ENCODE measurements at places on chromosomes 2 and 18.

DNA sequence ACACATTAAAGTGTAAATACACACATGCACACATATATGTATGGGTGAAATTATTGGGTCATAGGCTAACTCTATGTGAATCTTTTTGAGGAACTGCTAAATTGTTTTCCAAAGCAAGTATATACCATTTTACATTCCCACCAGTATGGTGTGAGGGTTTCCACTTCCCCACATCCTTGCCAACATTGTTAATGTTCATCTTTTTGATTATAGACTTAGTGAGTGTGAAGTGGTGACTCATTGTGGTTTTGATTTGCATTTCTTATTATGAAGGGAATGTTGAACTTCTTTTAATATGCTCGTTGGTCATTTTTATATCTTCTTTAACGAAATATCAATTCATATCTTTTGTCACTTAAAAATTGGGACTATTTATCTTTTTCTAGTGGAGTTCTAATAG is 181.8 kb upstream of the GCFC2 start:
- no peak for DNase-seq

GRCh38 chr2:69829256-69830044 is at the start of gene GMCL1:
TSS of gene GMCL1 (plus strand) at chr2:69829660. CDS start at chr2:69829893, 233 bp downstream.
- DNase-seq: peak; percentile 99

GRCh38 chr18:62664414-62664813 is 50.9 kb upstream of the PHLPP1 start:
- no peak for DNase-seq

- DNase-seq: no peak
These were observed 129.0 kb downstream of the EVA1A start for GRCh38 chr2:75431763-75432162.

- DNase-seq: no peak
These were observed 73.8 kb downstream of the CAVIN2 start for GRCh38 chr2:191773136-191773535.

DNA sequence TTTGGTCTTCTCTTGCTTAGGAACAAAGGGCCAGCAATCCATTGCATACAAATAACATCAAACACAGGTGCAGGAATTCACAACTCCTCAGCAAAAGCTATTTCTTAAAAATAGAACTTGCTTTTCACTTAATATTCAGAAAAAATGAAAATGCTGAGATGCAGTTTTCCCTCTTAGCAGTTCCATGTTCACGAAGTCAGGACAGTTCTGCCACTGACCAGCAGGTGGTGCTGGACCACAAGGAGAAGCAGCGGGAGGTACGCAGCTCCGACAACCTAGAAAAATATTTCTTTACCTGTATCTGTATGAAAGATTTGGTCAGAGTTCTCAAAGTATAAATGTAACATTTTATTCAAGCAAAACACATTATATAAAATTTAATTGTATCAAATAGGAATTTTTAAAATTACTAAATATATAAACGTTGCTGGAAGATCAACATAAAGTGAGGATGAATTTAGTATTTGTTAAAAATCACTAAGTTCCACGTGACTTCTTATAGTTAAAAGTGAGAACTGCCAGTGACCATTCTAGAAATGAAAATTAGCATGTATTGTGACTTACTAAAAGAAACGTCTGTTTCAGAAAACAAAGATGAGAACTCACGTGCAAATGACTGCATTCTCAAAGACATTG is 48.8 kb downstream of the ADNP2 start:
- DNase-seq: peak; percentile 79

DNA sequence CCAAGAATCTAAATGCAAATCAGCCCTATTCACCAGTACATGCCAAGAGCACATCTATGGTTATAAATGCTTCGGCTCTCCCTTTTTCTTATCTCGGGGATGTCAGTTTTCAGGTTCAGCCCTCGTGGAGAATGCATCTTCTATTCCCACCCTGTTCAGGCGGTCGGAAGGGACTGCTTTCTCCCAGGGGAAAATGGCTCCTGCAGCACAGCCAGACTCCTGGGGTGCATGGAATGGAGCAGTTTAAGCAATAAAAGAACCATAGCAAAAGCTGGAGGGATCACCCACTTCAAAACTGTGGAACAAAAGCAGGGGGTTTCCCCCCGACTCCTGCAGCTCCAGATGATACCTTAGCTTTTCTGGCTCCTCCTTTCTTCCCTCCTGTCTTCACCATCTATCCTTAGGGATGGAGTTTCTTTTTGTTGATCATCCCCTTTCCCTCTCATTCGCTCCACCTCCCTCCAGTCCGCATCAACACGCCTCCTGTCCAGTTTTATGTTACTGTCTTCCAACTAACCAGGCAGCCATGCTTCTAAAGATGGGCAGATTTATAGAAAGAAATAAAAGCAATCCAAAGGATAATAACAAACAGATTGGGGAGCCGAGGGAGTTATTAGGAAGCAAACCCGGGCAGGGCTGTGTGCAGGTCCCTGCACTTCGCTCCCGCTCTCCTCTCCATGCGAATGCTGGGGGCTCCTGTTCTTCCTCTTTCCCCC is 356.2 kb upstream of the SMIM21 start:
- DNase-seq: no peak

GRCh38 chr2:198309673-198310280 is 505.4 kb downstream of the PLCL1 start:
- peak; percentile 72 for DNase-seq

DNA sequence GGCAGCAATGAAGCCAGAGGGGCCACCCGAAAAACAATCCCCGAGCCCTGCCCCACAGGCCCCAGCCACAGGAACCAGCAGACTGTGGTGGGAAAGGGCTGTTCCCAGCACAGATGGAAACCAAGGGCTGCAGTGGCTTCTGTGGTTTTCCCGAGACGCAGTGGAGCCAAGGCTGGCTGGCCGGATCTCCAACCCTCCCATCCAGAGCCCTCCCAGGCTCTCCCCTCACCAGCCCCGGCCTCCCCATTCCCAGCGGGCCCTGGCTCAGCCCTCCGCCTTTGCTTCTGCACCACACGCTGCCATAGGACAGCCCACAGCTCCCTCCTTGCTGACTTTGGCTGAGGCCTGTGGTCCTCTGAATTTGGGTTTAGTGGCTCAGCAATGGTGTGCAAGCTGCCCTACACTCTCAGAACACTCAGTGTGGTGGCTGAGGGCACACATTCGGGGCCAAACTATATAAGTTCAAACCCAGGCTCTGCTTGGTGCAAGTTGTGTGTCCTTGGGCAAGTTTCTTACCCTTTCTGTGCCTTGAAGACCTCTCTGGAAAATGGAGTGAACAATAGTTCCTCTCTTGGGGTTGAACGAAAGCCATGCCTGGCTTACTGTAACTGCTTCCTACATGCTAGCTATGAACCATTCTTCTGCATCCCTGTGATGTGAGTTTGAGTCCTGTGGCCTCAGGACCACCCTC is 200.1 kb downstream of the SMAD7 start:
- no peak for DNase-seq

Measured in endothelial cell (in vitro differentiated cells).